ENCODE measurements at places on chromosomes 5 and 9. TPM values are rescaled to one million over a fixed set of nuclear protein-coding genes. Genes with fewer than 3 reads are reported as not detected.

DNA sequence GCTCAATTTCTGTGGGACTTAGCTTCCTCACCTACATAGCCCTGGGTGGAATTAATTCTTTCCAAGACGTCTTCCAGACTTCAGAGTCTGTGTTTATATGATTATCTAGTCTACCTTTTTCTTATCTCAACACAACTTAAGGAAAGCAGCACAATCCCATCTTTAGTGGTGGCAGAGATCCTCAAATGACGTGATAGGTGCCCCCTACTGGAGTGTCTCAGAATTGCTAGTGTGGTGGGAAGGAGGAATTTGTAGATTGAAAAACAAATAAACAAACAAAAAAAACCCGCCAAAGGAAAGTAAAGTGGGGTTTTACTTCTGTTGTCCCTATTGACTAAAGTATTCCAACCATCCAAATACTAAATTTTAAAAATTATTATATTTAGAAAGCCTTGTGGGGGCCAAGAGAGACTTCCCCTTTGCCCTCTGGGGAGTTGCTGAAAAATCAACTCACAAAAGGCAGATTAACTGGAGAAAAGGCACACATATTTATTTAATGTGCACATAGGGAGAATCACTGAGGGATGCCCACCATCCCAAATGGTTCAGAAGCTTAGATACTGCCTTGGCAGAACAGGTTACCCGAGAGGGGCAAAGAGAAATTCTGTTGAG, 283.3 kb downstream of the TMEM167A start:
- no peak for DNase-seq

The ADGRD2 gene
- polyA plus RNA-seq: 0.17 TPM

The COL5A1 gene
- polyA plus RNA-seq: 77.2 TPM

GRCh38 chr9:107738789-107739188, 249.2 kb upstream of the KLF4 start:
- DNase-seq: no peak

DNA sequence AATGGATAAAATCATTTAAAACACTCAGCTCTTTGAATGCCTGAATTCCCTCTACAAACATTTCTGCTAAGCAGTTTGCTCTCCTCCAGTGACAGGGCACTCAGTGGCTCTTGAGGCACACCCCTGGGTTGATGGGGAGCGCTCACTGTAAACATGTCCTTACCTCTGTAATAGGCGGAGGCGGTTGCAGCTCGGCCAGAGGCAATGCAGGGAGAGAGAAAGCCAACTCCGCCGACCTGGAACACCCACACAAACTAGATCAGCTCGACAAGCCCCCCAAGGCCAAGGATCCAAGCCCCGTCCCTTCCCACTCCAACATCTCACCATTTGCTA, 329 bp downstream of the CDC23 start:
- DNase-seq: no peak

- DNase-seq: no peak
Measured at GRCh38 chr9:37377688-37378612, 44.5 kb upstream of the GRHPR start.

DNA sequence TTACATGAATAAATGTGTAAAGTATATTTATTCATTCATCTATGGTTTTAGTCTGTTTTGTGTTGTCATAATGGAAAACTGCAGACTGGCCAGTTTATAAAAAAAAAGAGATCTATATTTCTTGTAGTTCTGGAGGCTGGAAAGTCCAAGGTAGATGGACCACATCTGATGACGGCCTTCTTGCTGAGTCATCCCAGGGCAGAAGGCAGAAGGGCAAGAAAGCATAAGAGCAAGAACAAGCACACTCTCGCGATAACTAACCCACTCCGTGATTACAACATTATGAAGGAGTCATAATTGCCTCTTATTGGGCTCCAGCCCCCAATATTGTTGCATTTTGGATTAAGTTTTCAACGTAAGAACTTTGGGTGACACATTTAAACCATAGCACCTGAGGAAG, 180.4 kb upstream of the DAB2 start:
- no peak for DNase-seq

DNA sequence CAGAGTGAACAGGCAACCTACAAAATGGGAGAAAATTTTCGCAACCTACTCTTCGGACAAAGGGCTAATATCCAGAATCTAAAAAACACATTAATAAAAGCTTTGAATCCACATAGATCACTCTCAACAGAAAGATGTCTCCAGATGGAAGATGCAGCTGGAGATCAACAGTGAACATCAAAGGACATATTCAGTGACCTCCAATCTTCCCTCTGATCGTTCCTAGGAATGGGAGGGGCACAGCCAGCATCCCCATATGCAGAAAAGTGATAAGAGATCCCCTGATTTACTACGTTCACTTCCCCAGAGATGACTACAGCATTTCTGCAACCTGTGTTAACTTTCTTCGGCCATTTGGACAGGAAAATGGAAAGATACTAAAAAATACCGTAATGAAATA, 21.2 kb downstream of the OXCT1 start:
- no peak for DNase-seq

The OR1L8 gene
- polyA plus RNA-seq: 0.14 TPM

GRCh38 chr5:29744618-29745017, 1448.9 kb upstream of the CDH6 start:
- no peak for DNase-seq

The LRRTM2 gene
- 2.3 TPM for polyA plus RNA-seq

The GPX8 gene
- 80.5 TPM for polyA plus RNA-seq

DNA sequence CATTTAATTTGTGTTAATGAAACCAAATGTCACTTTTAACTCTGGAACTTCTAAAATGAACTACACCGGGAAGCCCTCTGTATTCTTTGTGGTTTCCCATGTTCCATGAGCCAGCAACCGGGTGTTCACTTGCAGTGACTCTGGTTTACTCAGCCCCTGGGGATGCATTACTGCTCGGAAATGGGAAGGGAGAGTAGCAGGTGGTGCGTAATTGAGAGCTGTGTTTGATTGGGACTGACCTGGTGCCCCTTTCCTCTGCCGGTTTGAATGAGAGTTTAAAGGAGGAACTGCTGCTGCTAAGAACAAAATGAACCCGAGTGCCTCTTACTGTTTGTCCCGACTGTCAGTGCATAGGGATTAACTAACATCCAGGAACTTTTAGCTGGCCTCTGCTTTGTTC, 100.1 kb upstream of the DHFR start:
- no peak for DNase-seq
